ENCODE measurements at places on chromosomes 5 and 9. TPM values are rescaled to one million over a fixed set of nuclear protein-coding genes. Genes with fewer than 3 reads are reported as not detected.

Gene ASS1
- 67.5 TPM for polyA plus RNA-seq

Gene MLANA
- not detected for polyA plus RNA-seq

Gene MZB1
- polyA plus RNA-seq = 1.3 TPM

Gene FABP6
- not detected for polyA plus RNA-seq

Gene SVEP1
- polyA plus RNA-seq = 2.3 TPM

Gene ADAMTSL1
- polyA plus RNA-seq = 12.6 TPM

Gene SPATA31A3
- not detected for polyA plus RNA-seq

Gene TEX53
- polyA plus RNA-seq = not detected

Gene ELOVL7
- polyA plus RNA-seq = 1.6 TPM

Gene PCDHGA12
- polyA plus RNA-seq = 0.52 TPM

Gene LEAP2
- 3.6 TPM for polyA plus RNA-seq

Gene PCDHA1
- polyA plus RNA-seq = 0.69 TPM

Gene PCDHB11
- 2.4 TPM for polyA plus RNA-seq

Gene LHFPL2
- polyA plus RNA-seq = 96.6 TPM

Gene SLC36A3
- not detected for polyA plus RNA-seq

Gene PRUNE2
- polyA plus RNA-seq = 12.7 TPM

Gene KDM3B
- polyA plus RNA-seq = 58.4 TPM

Gene ABLIM3
- polyA plus RNA-seq = 2.4 TPM

Gene ANKRD34B
- 0.05 TPM for polyA plus RNA-seq

Gene LIFR
- polyA plus RNA-seq = 29.1 TPM

Gene HMCN2
- 0.27 TPM for polyA plus RNA-seq

Gene COL5A1
- 50.7 TPM for polyA plus RNA-seq
